Esophagus mucosa (tissue), 1 donor: ENCODE measurements at places on chromosomes 6 and 20.

DNA sequence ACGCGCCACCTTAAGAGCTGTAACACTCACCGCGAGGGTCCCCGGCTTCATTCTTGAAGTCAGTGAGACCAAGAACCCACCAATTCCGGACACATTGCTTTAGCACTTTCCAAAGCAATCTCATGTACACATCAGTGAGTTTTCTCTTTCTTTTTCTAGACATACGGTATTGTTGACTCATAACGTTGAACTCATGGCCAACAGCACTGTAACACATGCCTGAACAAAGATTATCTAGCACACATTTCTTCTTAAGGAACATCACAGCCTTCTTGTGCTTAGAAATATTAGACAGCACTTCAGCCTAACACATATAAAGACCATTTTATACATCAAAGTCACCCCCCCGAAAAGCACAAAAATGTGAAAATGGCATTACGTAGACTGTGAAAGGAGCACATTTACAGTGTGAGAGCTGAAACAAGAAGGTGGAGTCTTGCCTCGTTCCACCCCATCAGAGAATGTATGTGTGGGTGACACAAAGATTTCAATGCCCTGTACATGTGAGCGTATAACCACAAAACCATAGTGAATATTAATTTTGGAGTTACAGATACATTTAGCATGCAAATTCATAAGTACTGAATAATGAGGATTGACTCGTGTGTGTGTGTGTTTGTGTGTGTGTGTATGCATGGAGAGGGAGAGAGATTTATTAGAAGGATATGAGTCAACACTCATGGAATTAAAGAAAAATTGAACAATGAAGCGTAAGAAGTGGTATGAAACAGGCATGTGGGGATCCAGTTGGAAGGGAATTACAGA lies 134.1 kb downstream of the FAM83B start:
- peak; percentile 93 for ATAC-seq

DNA sequence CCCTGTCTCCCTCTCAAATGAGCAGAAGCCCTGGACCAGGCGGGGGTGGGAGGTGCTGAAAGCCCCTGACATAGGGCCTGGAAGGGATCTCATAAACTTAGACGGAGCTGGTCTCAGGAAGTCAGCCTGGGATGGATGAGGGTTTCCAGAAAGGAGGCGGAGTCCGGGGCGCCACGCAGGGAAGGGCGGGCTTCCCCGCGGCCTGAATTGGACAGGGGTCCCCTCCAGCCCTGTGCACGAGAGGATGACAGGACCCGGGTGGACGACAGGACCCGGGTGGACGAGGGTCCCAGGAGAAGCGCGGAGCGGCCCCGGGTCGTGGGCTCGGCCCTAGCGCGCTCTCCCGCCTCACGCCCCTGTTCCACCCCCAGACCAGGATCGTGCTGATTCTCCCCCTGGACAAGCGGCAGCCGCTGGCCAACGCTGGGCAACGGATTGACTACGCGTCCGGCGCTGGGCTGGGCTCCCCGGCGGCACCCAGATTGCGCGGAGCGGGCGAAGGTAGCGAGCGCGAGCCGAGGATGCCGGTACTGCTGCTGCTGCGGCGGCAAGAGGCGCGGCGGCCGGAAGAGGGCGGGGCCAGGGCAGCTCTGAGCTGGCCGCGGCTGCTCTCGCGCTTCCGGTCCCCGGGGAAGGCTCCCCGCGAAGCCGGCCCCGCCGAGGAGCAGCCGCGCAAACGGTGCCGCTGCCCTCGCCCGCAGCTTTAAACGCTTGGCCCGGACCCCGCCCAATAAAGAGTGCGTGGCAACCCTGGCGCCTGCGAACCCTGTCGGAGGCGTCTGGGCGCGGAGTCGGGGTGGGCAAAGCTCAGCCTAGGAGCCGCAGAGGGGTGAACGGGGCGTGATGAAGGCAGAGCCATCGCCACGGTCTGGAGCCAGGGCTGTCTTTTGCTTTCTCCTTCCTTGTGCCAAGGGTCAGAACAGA lies 1.3 kb downstream of the C20orf144 start:
- ATAC-seq: peak; percentile 64

- ATAC-seq: peak; percentile 62
Measured at GRCh38 chr6:2127484-2127911, 117.9 kb downstream of the GMDS start.

DNA sequence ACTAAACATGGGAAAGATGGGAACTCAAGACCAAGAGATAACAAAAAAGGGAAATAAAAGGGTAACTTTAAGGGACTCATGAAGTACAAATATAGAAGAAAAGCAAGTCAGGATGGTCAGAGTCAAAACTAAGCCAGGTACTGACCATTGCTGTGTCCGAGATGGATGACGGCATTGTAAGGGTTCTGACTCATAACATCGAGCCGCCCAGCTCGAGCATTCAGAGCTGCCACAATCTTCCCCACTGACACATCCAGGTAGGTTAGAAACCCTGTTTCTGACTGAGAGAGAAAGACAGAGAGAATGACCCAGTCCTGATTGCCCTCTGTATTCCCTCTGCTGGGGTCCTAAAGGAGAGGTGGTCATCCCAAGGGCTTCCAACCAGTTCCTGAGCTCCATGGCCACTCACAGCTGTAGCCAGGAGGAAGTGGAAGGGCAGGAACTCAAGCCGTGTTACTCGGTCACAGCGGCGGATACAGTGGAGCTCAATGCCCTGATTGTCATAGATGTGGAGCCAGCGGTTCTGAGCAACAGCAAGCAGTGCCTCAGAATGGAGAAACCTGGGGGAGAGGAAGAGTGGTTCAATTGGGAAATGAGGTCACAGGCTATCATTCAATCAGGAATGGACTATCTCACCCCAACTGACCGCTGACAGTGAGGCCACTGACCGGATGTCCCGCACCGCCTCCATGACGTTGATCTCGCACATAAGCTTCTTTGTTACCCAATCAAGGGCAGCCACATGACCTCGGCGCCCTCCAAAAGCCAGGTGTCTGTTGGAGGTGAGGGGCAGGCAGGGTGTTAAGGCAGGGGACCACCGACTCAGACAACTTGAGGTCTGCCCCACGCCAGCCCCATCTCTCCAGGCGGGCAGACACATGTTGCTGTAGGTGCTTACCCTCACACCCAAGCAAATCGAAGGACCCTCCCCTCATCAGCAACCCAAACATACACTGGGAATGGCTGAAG lies 1.8 kb downstream of the WDR46 start:
- ATAC-seq: no peak

GRCh38 chr6:28354688-28355554 lies 5.2 kb downstream of the ZKSCAN3 start:
- ATAC-seq: no peak

GRCh38 chr20:61106438-61106837 lies 145.6 kb upstream of the CDH4 start:
- no peak for ATAC-seq

DNA sequence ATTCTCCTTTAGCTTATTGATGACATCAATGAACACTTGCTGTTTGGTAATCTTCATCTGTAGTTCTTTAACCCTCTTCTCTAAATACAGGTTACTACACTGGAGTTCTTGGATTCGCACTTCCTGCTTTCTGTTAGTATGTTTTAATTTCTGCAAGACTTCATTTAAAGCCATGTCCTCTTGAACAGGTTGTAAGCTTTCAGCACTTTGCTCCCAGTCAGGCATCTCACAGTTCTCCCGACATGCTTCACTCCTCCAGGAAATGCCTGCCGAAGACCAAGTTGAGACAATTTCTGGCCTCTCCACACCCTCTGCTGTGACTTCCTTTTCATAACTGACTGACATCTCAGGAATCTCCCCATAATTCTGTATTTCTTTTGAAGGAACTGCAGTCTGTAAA lies 15.8 kb downstream of the CAGE1 start:
- no peak for ATAC-seq

GRCh38 chr20:23399568-23400241 lies 21.6 kb downstream of the NAPB start:
- no peak for ATAC-seq

- no peak for ATAC-seq
Measured at GRCh38 chr6:46730921-46731461, 4.2 kb downstream of the PLA2G7 start.

DNA sequence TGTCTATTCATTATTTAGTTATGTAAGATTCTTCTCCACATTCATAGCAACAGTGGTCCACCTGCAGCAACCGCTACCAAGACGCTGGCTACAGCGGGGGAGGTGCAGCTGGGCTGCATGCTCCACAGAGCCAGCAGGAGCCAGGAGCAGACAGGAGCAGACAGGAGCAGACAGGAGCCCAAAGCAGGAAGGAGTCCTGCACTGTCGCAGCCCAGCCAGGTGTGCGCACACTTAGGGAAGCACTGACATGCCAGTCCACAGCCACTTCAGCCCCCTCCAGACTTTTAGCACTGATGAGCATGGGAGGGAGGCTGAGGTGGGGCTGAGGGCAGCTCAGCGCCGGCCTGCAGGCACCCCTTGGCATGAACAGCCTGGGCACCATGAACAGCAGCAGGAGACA lies 19.6 kb downstream of the KIF16B start:
- peak; percentile 68 for ATAC-seq
